T-helper 2 cell treated with Interferon-gamma antibody and Interleukin-4, amounts not matched to agents 5 μg/mL and 100 μg/mL, for 36 hours (primary cell): ENCODE measurements at places on chromosomes 6 and 20.
A peak's percentile ranks its signal among the peaks of the same experiment; 100 is the strongest.

- no peak for DNase-seq
Measured at GRCh38 chr6:110633731-110634213, 157.4 kb upstream of the SLC22A16 start.

GRCh38 chr6:136405420-136406029 lies 115.9 kb upstream of the BCLAF1 start:
- no peak for DNase-seq

GRCh38 chr20:58719258-58719657 lies 26.7 kb downstream of the NPEPL1 start:
- no peak for DNase-seq

GRCh38 chr6:137717074-137718073 lies 149.7 kb upstream of the TNFAIP3 start:
- peak; percentile 83 for DNase-seq

- no peak for DNase-seq
Measured at GRCh38 chr6:84643778-84644177, 120.6 kb downstream of the TBX18 start.

DNA sequence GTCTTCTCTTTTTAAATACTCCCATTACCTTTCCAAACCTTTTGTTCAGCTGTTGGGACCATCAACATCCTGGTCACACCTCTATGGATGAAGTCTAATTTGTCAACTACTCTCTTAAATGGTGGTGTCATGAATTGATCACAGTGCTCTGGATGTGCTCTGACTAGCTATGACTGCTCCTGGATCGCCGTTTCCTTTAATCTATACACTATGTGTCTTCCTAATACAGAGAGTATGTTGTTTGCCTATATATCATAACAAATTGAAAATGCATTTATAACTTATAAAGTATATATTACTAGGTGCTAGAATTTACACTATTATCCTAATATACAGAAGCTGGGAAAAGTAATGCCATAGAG lies 357.5 kb downstream of the LAMA2 start:
- DNase-seq: no peak

- DNase-seq: peak; percentile 76
Measured at GRCh38 chr20:32652739-32653526, 20.8 kb downstream of the C20orf203 start.

DNA sequence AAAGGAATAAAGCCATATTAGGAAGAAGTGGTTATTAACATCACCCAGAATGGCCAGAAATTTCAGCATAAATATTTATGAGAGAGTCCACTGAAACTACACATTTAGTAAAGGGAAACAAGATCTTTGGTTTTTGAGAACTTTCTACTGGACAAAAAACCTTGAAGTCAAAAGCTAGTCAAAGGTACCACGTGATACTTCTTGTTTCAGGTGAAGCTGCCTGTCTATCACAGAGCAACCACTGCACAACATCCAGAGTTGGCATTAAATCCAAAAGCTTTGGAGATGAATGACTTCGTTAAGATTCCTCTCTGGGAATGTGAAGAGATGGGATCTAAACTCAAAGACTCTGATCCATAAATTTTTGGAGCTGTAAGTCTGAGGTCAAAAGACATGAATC lies 137.0 kb downstream of the KCNQ5 start:
- no peak for DNase-seq

- DNase-seq: no peak
Measured at GRCh38 chr6:113304116-113304515, 553.0 kb upstream of the MARCKS start.

DNA sequence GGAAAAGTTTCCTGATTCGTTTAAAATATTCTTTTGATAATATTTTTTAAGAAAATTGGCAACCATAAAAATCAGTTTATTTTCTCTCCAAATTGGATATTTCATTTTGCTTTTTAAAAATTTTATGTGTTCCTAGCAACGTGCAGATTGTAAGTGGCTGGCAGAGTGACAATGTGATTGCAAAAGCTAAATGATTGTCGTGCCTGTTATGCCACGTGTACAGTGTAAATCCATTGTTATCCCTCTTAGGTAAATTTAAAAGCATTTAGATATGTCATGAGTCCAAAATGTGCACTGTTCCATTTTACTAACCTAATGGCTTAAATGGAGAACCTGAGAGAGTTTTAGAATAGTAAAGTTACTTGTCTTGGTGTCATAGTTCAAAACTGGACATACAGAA lies 94.4 kb upstream of the ADGRF4 start:
- no peak for DNase-seq

DNA sequence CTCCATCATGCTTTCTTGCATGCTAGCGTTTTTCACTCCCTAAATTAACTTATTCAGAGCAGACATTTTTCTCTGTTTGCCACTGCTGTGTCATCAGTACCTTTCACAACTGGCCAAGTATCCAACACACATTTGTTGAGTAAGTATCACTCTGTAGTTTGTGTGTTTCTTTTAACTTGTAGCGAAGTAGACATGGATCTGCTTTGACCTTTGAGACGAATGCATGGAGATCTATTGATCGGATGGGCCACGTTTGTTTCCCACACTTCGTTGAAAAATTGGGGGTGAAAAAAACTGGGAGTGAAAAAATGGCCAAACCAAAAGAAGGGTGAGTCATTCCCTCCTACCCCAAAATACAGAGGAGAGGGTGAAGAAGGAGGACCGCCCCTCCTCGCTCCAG lies 12.9 kb upstream of the SLC9A8 start:
- no peak for DNase-seq

DNA sequence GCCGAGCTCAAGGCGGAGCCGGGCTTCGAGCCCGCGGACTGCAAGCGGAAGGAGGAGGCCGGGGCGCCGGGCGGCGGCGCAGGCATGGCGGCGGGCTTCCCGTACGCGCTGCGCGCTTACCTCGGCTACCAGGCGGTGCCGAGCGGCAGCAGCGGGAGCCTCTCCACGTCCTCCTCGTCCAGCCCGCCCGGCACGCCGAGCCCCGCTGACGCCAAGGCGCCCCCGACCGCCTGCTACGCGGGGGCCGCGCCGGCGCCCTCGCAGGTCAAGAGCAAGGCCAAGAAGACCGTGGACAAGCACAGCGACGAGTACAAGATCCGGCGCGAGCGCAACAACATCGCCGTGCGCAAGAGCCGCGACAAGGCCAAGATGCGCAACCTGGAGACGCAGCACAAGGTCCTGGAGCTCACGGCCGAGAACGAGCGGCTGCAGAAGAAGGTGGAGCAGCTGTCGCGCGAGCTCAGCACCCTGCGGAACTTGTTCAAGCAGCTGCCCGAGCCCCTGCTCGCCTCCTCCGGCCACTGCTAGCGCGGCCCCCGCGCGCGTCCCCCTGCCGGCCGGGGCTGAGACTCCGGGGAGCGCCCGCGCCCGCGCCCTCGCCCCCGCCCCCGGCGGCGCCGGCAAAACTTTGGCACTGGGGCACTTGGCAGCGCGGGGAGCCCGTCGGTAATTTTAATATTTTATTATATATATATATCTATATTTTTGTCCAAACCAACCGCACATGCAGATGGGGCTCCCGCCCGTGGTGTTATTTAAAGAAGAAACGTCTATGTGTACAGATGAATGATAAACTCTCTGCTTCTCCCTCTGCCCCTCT lies 1.1 kb downstream of the CEBPB start:
- peak; percentile 66 for DNase-seq

- no peak for DNase-seq
Measured at GRCh38 chr6:24903681-24904080, 32.1 kb downstream of the RIPOR2 start.

- DNase-seq: no peak
Measured at GRCh38 chr6:89413006-89413400, 930 bp upstream of the RRAGD start.

GRCh38 chr20:45309075-45309474 lies 976 bp upstream of the MATN4 start:
- DNase-seq: no peak
